ENCODE measurements at places on chromosomes 4 and X.

DNA sequence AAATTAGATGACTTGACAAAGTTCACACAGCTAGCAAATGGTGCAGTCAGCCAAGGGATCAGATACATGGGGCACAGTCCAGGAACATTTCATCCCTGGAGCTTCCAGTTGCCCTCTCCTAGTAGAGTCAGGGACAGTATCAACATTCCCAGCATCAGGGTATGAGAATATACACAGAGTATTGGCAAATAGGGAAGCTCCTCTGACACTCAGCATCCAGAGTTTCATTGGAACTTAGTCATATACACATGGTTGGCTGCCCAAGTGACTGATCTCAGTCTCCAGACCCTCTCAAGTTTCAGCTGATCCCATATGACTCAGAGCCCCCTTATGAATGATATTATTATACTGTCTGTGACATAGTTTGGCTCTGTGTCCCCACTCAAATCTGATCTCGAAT is 13.7 kb upstream of the KCTD8 start:
- DNase-seq = no peak

DNA sequence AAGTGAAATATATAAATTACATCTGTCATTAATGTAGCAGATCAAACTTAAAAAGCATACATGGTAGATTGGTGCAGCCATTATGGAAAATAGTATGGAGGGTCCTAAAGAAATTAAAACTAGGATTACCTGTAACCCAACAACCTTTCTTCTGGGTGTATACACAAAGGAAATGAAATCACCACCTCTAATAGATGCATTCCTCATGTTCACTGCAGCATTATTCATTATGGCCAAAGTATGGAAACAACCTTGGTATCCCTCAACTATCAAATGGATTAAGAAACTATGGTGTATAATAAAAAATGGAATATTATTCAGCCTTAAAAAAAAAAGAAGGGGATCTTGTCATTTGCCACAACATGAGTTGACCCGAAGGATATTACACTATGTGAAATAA is 13.7 kb downstream of the WDFY3 start:
- no peak for DNase-seq

DNA sequence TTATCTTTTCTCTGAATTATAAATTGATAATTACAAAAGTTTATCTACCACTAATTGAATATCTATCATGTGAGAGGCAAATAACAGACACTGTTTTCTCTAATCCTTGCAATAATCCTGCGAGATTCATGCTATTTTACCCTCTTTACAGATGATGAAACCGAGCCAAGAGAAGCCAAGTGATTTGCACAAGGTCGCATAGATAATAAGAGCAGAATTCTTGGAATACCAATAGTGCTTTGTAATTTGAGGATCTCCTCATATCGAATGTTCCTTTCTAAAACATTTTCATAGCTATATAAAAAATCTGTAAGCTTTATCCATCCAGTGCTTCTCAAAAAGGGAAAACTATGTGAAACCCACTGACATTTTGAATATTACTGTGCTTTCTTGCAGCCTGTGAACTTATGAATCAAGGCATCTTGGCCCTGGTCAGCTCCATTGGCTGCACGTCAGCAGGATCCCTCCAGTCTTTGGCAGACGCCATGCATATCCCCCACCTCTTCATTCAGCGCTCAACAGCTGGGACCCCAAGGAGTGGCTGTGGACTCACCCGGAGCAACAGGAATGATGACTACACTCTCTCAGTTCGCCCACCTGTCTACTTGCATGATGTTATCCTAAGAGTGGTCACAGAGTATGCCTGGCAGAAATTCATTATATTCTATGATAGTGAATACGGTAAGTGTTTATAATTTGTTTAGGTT is 743.8 kb upstream of the ATOH1 start:
- DNase-seq = no peak

DNA sequence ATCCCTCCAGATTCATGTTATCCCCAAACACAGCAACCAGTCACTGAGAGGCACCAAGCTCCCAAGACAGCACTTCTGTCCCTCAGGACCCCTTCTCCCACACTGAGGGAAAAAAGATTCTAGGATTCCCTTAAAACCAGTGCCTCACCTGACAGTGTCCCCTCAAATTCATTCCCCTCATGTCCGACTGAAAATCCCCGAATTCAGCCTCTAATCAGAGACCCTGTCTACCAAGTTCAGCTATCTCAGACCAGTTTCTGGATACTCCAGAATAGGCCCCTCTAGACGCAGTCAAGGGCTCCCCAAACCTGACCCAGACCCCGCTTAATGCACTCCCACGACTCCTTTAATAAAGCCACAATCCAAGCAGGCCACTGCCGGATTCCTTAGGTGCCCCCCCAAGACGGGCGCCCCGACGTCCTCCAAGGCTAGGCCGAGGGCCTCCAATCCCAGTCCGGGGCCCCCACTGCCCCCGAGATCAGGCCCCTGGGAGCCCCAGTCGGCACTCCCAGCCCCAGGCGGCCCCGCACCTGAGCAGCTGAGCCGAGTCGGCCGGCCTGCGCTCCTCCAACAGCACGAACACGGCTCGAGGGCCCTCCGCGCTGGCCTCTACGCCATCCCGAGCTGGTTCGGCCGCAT is 457 bp downstream of the TFE3 start:
- DNase-seq = no peak

- peak; percentile 27 for DNase-seq
These were observed 102.1 kb downstream of the RELL1 start for GRCh38 chr4:37584071-37584470.

- no peak for DNase-seq
These were observed 34.7 kb upstream of the PRSS48 start for GRCh38 chr4:151242305-151242704.

DNA sequence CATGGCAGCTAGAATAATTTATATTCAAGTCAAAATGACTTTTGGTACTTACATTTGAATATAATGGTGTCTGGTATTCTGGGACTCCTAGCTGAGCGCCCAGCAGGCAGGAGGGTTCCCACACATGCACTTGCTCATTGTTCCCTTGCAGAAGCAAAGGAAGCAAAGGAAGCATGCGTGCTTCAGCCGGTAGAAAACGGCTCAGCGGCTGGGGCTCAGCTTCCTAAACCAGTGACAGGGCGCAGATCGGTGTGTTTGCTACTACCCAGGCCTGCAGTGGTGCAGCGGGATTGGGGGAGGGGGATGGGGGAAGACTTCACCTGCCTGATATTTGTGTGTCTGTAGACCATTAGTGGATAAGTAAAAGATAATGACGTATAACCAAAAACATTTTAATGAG is 978.3 kb upstream of the TENM3 start:
- DNase-seq = no peak

DNA sequence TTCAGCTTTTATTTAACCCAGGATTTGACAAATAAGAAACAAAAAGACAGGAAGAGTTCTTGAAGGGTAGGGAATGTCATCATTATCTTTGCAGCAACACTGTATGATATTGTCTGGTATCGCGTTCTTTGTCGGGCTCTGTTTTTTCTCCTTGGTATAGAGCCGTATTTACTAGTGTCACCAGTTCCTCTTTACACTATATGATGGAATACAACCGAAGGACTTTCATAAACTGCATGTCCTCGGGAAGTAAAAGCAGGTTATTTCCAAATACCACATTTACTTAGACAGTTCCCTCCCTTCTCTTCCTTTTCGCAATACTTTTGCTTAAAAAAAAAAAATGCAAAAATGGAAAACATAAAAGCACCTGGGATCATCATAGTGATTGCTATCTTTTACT is 96.6 kb upstream of the IL13RA1 start:
- no peak for DNase-seq

DNA sequence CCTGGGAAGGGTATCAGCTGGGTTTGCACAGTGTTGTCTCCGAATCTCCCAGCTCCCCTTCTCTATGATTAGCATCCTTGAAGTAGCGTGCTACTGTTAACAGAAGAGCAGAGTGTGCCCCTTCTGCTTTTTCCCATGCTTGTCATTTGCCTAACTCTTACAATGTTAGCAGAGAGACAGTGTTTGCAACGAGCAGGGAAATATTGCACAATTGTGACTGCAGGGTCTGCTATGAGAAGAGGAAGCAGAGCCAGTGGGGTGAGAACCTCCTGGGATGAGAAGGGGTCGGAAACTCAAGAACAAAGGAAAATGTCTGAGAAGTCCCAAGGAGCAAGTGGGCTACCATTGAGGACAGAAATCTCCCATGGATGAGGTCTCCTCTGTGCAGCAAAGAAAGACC is 7.8 kb upstream of the CHRNA9 start:
- no peak for DNase-seq

DNA sequence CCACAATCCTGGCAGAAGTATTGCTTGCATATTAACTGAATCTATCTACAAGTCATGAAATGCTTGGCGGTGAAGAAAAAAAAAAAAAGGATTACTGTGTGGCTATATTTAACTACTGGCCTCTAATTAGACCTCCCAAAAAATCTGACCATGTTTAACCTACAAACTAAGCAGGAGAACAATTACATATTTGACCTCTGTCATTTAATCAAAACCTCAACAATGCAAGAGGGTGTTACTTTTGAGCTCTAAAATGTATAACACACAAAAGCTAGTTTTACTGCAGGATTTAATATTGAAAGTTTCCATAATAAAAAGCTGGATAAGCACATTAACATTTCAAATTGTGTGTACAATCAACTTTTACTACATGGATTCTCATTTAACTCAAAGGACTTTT is 1.5 kb downstream of the ITM2A start:
- no peak for DNase-seq

- no peak for DNase-seq
These were observed 591 bp upstream of the ACSL4 start for GRCh38 chrX:109733613-109734083.

DNA sequence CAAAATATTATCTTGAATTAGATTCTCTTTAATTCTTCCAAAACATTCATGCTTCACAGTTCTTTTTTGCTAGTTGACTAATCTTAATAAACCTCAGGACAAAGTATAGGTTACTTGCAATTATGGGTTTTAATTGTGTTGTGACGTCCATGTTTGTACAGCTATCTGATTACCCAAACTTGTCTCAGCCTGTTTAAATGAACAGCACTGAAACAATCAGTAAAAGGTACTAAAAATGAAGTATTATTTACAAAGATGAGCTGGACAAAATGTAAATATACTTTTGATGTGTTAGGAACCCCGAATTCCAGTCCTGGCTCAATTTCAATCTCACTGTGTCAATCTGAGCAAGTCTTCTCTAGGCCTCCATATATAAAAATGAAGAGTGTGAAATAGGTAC is 57.4 kb upstream of the SLC6A14 start:
- no peak for DNase-seq

GRCh38 chrX:74536152-74536831 is 78.1 kb downstream of the RLIM start:
- DNase-seq = no peak

DNA sequence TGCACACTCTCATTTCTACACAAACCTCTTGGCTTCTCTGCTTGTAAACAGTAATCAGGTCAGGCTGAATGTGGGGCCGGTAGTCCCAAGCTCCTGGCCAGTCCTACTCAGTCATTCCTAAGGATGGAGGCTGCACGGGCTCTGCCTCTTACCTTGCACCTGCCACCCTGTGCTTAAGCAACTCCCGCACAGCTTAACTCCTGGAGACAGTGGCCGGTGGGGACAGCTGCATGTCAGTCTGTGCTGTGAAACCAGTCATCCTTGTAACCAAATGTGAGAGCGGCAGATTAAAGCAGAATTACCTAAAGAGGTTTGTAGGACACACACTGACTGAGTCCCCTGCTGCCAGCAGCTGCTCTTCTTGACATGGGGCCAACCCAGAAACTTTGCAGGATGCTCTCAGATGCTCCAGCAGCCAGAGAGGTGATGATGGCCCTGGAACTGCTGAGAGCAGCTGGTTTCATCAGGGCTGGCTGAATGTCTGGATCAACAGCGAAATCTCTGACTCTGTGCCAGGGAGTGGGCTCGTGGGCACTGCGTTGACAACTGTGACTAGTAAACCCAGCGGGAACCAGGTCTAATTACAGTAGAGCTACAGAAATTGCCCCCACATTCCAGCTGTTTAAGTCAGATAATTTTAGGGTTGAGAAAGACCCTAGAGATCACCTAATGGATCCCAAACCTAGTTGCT is 123.7 kb downstream of the ANAPC4 start:
- DNase-seq = no peak

DNA sequence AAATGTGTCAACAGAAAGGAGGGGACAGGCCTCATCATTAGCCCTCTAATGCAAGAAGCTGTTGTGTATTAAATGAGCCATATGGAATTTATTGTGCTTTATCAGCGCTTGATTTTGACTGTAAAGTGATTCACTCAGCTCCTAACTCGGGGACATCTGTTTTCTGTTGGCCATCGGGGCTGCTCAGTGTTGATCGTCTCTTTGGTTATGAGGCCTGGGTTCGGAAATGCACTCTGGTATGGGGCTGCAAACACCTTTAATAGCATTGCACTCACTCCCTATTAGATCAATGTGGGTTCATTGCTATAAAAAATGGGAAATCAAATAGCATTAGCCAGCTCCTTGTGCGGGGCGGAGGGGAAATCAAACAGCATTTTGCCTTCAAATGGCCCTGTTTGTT is 6.4 kb downstream of the ARX start:
- no peak for DNase-seq

- DNase-seq = no peak
These were observed 7.3 kb upstream of the SH3BP2 start for GRCh38 chr4:2785613-2786012.

GRCh38 chrX:28205126-28205525 is 223.9 kb upstream of the DCAF8L1 start:
- no peak for DNase-seq

- peak; percentile 61 for DNase-seq
These were observed 56.1 kb downstream of the PLS3 start for GRCh38 chrX:115616943-115617563.

- no peak for DNase-seq
These were observed 16.3 kb upstream of the PLCXD1 start for GRCh38 chrX:264634-265455.

GRCh38 chrX:44953734-44954502 is 80.9 kb downstream of the KDM6A start:
- no peak for DNase-seq

DNA sequence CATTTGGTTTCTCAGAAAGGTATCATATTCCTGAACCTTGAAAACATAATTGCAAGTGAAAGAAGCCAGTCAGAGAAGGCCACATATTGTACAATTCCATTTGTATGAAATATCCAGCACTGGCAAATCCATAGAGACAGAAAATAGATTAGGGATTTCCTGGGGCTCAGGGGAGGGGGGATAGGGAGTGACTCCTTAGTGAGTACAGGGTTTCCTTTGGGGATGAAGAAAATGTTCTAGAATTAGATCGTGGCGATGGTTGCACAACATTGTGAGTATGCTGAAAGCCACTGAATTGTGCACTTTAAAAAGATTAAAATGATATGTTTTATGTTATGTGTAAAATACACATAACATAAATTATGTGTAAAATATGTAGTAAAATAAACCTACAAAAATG is 10.3 kb downstream of the XPNPEP2 start:
- no peak for DNase-seq

GRCh38 chr4:79678472-79679202 is 270.6 kb upstream of the GK2 start:
- no peak for DNase-seq

DNA sequence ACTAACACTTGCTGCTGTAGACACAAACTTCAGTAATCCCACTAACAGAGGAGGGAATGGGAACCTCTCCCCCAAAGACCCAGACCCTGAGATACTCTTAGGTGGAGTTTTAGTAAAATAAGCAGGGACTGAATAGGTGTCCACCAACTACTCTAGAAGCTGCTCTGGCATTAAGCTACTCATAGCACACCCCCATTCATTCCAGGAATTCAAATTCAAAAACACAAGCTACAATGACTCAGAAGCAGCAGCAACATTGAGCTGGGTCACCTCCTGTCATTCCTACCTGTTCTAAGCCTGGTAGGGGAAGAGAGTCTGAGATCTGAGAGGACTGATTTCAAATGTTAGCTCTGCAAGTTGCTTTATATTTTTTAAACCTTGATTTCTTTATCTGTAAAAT is 135.4 kb upstream of the FRMPD4 start:
- DNase-seq = no peak

GRCh38 chr4:159201168-159201567 is 98.3 kb downstream of the RAPGEF2 start:
- DNase-seq = no peak
